ENCODE measurements at places on chromosomes 2 and 18. TPM values are rescaled to one million over a fixed set of nuclear protein-coding genes. Genes with fewer than 3 reads are reported as not detected.

- no peak overlapping the region for H3K4me3 ChIP-seq
- no peaks in the 10 kb centered on the region for H3K27me3 ChIP-seq
- H3K4me1 ChIP-seq: peaks cover 43% of the 10 kb centered on the region
Measured at GRCh38 chr2:109497911-109498870, 115.6 kb downstream of the SEPTIN10 start.

DNA sequence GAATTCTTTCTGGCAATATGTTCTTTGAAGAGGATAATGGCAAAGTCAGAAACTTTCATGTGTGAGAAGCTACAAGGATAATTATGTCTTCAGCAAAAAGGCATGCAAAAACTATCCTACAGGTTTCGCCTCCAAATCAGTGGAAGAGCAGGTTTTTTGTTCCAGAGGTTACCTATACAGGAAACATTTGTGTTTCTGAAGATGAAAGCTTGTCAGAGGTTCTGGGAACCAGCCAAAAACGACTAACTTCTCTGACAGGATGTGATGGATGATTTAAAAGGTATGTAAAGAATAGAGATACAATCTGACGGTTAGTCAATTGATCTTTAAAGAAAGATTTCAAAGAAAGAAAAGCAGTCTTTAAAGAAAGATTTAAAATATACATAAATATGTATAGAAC is 37.6 kb downstream of the RND3 start:
- no peak overlapping the region for H3K27ac ChIP-seq
- no peak overlapping the region for H3K4me3 ChIP-seq
- no peak for DNase-seq
- H3K27me3 ChIP-seq: no peaks in the 10 kb centered on the region
- H3K36me3 ChIP-seq: no peaks in the 10 kb centered on the region

DNA sequence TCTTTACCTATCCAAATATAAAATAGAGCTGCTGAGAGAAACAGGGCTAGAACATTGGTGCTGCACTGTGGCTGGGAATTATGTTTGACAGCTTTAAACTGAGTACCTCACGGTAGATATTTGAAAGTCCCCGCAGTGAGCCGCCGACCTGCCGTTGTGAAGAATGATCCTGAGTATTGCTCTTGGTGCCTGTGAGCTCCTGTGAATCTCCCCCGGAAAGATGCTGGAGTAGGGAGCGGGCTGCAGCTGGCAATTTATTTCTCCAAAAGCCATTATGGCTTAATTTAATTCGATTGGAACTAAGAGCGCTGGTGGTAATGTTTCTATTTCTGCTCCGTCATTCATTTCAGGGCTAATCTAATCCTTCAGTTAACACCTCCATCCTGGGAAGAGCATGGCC is 129.4 kb upstream of the TPO start:
- no peaks in the 10 kb centered on the region for H3K27me3 ChIP-seq
- DNase-seq: no peak
- no peaks in the 10 kb centered on the region for H3K4me1 ChIP-seq
- no peak overlapping the region for H3K27ac ChIP-seq
- H3K36me3 ChIP-seq: no peaks in the 10 kb centered on the region

DNA sequence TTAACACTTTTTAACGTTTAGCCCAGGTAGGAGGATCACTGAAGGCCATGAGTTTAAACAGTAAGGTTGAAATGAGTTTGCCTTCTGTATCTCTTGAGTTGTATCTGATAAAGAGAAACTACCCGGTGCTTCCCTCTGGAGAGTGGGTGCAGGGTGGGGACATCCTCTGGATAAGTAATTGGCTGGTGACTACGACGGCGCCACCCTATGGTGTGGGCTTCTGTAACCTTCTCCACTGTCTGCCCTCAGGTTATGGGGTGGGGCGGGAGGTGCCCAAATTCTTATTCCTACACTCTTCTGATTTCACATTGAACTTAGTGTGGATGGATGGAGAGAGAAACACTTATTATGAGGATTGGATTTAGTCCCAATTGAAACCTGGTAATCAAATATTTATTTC is 68.8 kb downstream of the LDLRAD4 start:
- no peak for DNase-seq
- H3K27me3 ChIP-seq: no peaks in the 10 kb centered on the region
- no peak overlapping the region for H3K27ac ChIP-seq
- H3K4me1 ChIP-seq: peaks cover 5% of the 10 kb centered on the region

DNA sequence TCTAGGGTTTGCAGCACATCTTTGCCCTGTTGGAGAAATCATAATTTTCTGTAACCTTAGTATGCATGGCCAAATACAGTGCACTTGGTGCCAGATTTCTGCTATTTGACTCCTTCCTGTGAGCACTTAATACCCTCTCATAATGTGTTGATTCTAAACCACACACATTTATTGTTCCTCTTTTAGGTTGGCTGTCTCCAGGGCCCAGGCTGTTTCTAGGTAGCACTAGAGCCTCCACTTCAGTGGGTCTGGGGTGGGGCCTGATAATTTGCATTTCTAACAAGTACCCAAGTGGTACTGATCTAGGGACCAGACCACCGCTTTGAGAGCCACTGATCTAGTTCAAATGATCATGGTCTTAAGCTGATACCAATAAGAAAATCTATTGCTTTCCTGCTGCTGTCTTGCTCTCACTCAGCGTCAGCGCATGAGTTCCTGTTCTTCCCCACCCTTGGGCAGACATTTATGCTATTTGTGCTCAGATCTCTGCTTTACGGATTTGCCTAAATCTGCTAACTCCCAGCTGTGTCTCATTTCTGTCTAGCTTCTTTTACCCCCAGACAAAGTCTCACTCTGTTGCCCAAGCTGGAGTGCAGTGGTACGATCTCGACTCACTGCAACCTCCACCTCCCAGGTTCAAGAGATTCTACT is 7.4 kb downstream of the PTRHD1 start:
- H3K27me3 ChIP-seq: no peaks in the 10 kb centered on the region
- no peak for DNase-seq
- no peak overlapping the region for H3K27ac ChIP-seq
- peaks cover 2% of the 10 kb centered on the region for H3K4me1 ChIP-seq

DNA sequence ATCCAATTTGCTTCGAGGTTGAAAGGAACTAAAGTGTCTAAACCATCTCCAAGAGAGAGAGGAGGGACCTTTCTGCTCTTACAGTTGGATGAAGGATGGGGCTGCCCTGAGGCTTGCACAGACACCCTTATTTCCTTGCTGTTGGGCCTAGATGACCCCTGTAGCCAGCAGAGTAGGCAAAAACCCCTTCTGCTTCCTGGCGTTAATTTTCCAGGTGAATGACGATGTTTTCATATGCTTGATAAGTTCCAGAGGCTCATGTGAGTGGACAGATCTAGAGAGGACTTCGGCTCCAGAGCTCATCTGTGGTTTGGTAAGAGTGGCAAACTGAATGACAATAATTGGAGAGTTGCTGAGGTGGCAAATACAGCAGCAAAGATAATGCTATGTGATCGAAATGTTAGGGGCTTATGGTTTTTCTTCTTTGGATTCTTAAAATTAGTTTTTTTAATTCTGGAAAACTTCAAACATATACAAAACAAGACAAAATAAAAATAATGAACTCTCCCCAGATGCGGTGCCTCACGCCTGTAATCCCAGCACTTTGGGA is 98.6 kb upstream of the MAP4K3 start:
- H3K27ac ChIP-seq: no peak overlapping the region
- H3K4me3 ChIP-seq: no peak overlapping the region
- no peaks in the 10 kb centered on the region for H3K27me3 ChIP-seq
- H3K4me1 ChIP-seq: peaks cover 13% of the 10 kb centered on the region
- no peaks in the 10 kb centered on the region for H3K36me3 ChIP-seq

GRCh38 chr2:173705656-173706055 is 259.5 kb downstream of the SP3 start:
- H3K36me3 ChIP-seq: no peaks in the 10 kb centered on the region
- H3K27ac ChIP-seq: no peak overlapping the region
- no peak overlapping the region for H3K4me3 ChIP-seq
- DNase-seq: no peak
- no peaks in the 10 kb centered on the region for H3K4me1 ChIP-seq
- no peaks in the 10 kb centered on the region for H3K27me3 ChIP-seq

GRCh38 chr2:144920755-144921530 is 401.0 kb upstream of the ZEB2 start:
- no peak for DNase-seq
- H3K27me3 ChIP-seq: no peaks in the 10 kb centered on the region
- H3K4me1 ChIP-seq: no peaks in the 10 kb centered on the region
- no peak overlapping the region for H3K4me3 ChIP-seq
- no peak overlapping the region for H3K27ac ChIP-seq
- peaks cover 2% of the 10 kb centered on the region for H3K36me3 ChIP-seq

- H3K36me3 ChIP-seq: no peaks in the 10 kb centered on the region
- no peak overlapping the region for H3K27ac ChIP-seq
- no peak overlapping the region for H3K4me3 ChIP-seq
- no peaks in the 10 kb centered on the region for H3K27me3 ChIP-seq
- H3K4me1 ChIP-seq: peaks cover 3% of the 10 kb centered on the region
Measured at GRCh38 chr18:8694891-8695290, 10.5 kb upstream of the MTCL1 start.

GRCh38 chr2:69333352-69333751 is 53.7 kb downstream of the GFPT1 start:
- peaks cover 4% of the 10 kb centered on the region for H3K4me1 ChIP-seq
- DNase-seq: no peak
- no peaks in the 10 kb centered on the region for H3K27me3 ChIP-seq

GRCh38 chr2:7736646-7737305 is 819.6 kb downstream of the RNF144A start:
- H3K27ac ChIP-seq: no peak overlapping the region
- no peak for DNase-seq

DNA sequence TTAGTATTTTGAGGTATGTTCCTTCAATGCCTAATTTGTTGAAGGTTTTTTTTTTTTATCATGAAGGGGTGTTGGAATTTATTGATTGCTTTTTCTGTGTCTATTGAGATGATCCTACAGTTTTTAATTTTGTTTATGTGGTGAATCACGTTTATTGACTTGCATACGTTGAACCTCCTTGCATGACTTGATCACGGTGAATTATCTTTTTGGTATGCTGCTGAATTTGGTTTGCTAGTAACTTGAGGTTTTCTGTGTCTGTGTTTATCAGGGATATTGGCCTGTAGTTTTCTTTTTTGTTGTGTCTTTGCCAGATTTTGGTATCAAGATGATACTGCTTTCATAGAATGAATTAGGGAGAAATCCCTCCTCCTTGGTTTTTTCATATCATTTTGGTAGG is 23.9 kb downstream of the CLIP4 start:
- no peak overlapping the region for H3K27ac ChIP-seq
- no peak overlapping the region for H3K4me3 ChIP-seq
- no peak for DNase-seq
- no peaks in the 10 kb centered on the region for H3K4me1 ChIP-seq
- H3K36me3 ChIP-seq: peaks cover 51% of the 10 kb centered on the region
- no peaks in the 10 kb centered on the region for H3K27me3 ChIP-seq

DNA sequence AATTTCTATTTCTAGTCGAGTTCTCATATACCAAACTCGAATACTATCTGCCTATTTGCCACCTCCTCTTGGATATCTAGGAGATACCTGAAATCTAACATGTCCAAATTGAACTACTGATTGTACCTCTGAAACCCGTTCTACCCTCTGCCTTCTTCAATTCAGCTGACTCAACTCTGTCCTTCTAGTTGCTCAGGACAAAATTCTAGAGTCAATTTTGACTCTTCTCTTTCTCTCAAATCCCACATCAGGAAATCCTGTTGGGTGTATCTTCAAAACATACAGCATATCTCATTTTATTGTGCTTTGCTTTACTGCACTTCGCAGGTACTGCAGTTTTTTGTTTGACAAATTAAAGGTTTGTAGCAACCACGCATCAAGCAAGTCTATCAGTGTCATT is 137.8 kb downstream of the ZAP70 start:
- peaks cover 7% of the 10 kb centered on the region for H3K4me1 ChIP-seq
- no peak overlapping the region for H3K27ac ChIP-seq
- H3K4me3 ChIP-seq: no peak overlapping the region
- DNase-seq: no peak
- no peaks in the 10 kb centered on the region for H3K27me3 ChIP-seq
- H3K36me3 ChIP-seq: peaks cover 17% of the 10 kb centered on the region

- no peaks in the 10 kb centered on the region for H3K36me3 ChIP-seq
- H3K27ac ChIP-seq: no peak overlapping the region
- peaks cover 11% of the 10 kb centered on the region for H3K27me3 ChIP-seq
- DNase-seq: no peak
- no peak overlapping the region for H3K4me3 ChIP-seq
Measured at GRCh38 chr2:138201286-138201685, 237.0 kb downstream of the HNMT start.

DNA sequence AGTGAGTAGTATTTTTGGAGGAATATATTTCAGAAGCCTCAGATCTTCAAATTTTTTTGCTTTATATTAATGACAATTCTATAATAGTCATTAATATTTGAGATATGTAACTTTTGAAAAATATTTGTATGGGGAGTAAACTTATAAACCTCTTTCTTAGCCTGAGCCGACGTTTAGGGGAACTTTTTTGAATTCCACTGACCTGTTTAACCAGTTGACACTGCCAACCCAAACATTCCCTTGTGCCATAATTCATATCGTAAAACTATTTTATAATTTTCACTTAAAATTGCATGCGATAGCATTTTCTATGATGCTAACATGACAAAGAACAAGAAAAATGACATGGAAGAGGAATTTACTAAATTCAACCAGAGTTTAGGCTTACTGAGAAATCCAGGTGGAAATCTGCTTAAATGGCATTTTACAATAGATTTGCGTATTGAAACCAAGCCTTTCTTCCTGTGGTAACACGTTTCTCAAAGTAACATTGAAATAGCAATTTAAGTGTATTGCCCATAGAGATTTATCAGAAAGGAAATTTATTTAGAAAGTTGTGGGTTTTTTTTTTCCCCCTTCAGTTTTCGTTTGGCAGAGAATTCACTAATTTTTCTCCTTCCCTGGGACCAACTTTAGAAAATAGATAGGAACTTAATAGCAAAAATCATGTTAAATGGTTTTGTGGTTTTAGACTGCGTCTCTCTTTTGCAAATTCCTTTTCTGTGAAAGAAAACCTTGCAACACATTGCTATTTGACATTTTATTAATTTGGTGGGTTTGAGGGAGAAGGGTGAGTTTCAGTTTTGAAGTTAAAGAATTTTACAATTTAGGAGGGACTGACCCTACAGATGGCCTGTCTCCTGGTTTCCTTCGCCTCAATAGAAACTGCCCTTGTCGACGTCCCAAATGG is 77.4 kb downstream of the TANC1 start:
- H3K36me3 ChIP-seq: peaks cover 27% of the 10 kb centered on the region
- DNase-seq: no peak
- H3K27ac ChIP-seq: peak overlapping the region; percentile 39
- H3K4me1 ChIP-seq: peaks cover 49% of the 10 kb centered on the region
- H3K27me3 ChIP-seq: no peaks in the 10 kb centered on the region
- H3K4me3 ChIP-seq: no peak overlapping the region

- DNase-seq: no peak
- no peak overlapping the region for H3K27ac ChIP-seq
- H3K27me3 ChIP-seq: peaks cover 8% of the 10 kb centered on the region
- no peaks in the 10 kb centered on the region for H3K36me3 ChIP-seq
- H3K4me1 ChIP-seq: peaks cover 17% of the 10 kb centered on the region
Measured at GRCh38 chr2:19607931-19608771, 249.7 kb upstream of the OSR1 start.

Gene MC2R
- not detected for total RNA-seq

Gene PHOSPHO2
- 4.8 TPM for total RNA-seq

Gene ECEL1
- 0.60 TPM for total RNA-seq

Gene CXCR1
- not detected for total RNA-seq

Gene PLEKHH2
- total RNA-seq: 17.4 TPM

Gene FAP
- 38.1 TPM for total RNA-seq

Gene PRKAG3
- not detected for total RNA-seq

Gene IGFBP2
- 2,855 TPM for total RNA-seq

Gene KCNE4
- total RNA-seq: 3.5 TPM

Gene CCNT2
- total RNA-seq: 33.0 TPM

All from osteocyte (in vitro differentiated cells).